ENCODE measurements at places on chromosomes 13 and 19.

DNA sequence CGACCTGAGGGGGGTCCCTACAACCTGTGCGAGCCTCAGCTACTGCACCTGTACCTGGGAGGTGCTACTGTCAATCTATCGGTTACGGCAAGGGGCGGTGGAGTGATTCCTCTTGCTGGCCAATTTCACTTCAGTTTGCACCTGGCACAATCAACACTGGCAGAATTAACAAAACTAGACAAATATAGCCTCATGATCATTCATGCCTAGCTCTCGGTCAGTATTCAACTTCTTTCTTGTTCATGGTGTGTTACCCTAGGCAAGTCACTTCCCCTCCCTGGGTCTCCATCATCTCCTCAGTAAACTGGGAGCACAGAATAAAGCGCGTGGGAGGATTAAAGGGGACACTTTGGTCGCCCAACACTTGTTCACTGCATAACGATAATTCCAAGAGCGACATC is 618 bp downstream of the HAUS8 start:
- DNase-seq, result no peak

DNA sequence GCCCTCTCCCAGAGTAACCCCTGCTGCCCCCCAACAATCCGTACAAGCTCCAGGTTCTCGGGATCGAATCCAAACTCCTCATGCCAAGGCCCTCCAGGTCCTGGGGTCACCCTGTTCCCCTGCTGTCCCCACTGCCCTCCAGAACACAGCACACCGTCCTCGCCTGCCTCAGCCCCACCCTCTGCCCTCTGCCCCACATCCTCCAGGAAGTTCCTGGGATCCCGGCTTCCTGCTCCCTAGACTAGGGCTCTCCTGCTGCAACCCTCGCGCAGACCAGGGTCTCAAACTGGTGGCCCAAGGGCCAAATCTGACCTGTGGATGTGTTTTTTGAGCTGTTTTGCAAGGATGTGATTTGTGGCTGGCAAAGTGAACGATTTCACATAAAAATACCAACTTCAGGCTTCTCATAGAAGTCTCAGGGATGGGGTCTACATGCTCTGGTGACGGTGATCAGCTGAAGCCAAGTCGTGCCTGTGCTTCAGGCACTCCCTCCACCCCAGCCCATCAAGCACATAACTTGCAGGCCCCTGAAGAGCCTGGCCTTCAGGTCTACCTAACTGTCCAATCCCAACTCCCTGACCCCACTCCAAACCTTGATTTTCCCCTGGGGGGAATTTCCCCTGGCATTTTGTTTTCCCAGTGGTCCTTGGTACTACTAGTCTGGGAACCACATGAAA is 1.8 kb downstream of the RABAC1 start:
- no peak for DNase-seq

- no peak for DNase-seq
These were observed 349.3 kb downstream of the RBM26 start for GRCh38 chr13:79056706-79057105.

DNA sequence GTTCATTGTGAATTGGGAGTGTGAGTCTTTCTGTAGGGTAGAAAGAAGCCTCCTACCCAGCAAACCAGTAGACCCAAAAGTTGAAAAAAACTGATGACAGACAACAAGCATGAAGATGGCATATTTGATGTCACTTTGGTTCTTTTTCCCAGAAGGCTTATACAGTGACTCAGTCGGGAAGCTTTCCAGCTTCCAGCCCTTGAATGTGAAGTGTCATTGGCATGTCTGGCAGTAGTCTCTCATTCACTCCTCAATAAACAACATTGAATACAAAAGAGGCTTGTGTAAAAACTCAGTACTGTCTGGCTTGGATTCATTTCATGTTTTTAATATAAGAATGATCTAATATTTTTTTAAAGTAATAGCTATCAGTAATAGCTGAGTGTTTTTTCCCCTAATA is 68.7 kb downstream of the IPO5 start:
- DNase-seq, result no peak

- DNase-seq, result no peak
These were observed 2.0 kb downstream of the FBL start for GRCh38 chr19:39843919-39844793.

- no peak for DNase-seq
These were observed 53.0 kb downstream of the EDNRB start for GRCh38 chr13:77865622-77866021.

DNA sequence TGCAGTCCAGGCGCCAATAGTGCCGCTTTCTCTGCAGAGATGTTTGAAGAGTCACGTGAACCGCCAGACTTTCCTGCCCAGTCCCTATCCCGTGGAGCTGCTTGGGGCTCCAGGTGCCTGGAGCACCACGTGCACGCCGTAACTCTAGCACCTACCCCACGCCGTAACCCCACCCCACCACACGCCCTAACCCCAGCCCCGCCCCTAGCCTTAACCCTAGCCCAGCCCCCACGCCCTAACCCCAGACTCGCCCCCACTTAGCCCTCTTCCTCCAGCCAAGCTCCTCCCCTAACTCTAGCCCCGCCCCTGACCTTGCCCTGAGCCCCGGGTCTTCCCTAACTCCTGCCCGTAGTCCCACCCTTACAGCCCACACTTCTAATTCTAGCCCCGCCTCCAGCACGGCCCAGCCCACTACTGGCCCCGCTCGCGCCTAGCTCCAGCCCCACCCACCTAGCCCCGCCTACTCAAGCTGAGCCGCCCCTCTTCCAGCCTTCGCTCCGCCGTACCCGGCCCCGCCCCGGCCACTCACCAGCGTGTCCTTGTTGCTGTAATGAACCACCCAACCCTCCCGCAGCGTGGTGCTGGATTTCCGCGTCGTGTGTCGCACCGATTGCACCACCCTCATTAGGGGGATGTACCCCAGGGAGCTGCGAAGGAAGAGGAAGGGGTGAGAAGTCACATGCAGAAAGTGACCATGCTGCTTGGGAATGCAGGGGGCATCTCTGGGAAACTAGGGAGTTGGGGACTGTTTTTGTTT is 19.5 kb downstream of the PRKD2 start:
- DNase-seq, result no peak

GRCh38 chr13:114004420-114005205 is 30.7 kb upstream of the C13orf46 start:
- no peak for DNase-seq

DNA sequence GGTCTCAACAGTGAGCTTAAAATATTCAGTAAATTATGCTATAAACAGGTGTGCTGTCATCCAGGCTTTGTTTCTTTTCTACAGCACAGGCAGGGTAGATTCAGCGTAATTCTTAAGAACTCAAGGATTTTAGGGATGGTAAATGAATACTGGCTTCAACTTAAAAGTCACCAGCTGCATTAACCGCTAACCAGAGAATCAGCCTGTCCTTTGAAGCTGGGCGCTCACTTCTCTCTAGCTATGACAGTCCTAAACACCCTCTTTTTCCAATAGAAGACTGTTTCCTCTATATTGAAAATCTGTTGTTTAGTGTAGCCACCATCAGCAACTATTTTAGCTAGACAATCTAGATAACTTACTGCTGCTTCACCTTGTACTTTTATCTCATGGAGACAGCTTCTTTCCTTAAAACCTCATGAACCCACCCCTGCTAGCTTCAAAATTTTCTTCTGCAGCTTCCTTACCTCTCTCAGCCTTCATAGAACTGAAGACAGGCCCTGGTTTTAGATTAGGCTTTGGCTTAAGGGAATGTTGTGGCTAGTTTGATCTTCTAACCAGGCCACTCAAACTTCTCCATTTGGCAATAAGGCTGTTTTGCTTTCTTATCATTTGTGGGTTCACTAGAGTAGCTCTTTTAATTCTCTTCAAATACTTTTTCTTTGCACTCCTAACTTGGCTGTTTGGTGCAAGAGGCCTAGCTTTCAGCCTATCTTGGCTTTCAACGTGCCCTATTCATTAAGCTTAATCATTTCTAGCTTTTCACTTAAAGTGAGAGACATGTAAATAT is 89.5 kb downstream of the USP12 start:
- no peak for DNase-seq

GRCh38 chr19:19594381-19594780 is 24.1 kb downstream of the PBX4 start:
- no peak for DNase-seq

DNA sequence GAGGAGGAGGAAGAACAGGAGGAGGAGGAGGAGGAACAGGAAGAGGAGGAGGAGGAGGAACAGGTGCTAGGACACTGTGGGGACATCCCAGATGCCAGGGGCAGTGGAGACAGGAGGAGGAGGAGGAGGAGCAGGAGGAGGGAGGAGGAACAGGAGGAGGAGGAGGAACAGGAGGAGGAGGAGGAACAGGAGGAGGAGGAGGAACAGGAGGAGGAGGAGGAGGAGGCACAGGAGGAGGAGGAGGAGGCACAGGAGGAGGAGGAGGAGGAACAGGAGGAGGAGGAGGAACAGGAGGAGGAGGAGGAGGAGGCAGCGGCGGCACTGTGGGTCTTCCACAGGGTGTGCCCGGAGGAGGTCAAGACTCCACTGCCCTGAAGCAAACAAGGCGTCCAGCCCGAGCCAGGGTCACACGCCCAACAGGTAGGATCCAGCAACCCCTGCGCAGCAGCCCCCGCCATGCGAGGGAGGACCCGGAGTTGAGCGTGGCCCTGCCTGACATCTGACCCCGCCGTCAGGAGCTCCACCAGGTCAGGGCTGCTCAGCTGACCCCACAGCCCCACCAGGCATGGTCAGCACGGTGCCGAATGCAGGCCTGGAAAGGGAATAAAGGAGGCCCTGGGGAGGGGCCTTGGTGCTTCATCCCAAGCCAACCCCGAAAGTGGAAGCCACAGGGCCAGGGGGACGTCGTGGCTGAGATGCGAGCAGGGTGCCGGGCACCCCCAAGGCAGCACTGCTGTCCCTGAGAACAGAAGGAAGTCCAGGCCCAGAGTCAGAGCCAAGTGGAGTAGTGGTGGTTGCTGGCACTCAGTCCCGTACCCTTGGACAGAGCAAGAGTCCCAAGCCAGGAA is 9.2 kb downstream of the SBNO2 start:
- DNase-seq, result no peak

DNA sequence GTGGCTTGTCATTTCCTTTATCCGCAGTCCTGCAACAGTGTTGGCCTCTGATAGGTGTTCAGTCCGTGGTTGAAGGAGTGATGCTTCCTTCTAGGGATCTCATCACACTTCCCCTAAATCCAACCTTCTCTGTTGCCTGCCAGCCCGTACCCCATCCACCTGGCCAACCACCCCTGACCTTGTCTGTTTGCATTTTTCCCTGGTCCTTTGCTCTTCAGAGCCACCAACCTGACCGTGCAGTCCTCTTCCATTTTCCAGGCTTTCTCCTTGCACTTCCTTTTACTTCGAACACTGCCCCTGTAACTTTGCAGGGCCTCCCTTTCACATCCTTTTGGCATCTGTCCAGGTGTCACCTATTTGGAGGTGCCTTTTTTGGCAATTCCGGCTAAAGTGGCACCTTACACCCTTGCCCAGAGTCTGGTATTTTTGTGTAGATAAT is 696 bp downstream of the ZNF460 start:
- DNase-seq, result no peak

- no peak for DNase-seq
These were observed at the start of gene CRLF1 for GRCh38 chr19:18606281-18607225. TSS of gene CRLF1 (minus strand) at chr19:18606799. CDS start at chr19:18606656, 143 bp downstream.

DNA sequence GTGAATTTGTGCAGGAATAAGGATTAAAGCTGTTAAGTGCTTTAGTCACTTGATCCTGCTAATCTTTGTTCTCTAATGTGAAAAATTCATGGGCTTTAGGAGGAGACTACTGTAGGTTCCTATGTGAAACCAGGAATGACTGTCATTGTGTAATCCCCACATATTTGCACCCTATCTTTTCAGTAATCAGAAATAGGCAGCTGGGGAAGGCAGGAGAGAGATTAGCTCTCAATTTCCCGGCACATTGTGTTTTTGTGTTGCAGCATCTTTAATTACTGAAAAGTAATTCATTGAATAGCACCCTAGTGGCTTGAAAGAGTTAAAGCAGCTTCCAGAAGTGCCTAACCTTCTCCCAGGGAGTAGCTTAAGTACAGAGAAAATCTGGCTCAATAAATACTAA is 282.9 kb downstream of the OLFM4 start:
- no peak for DNase-seq

DNA sequence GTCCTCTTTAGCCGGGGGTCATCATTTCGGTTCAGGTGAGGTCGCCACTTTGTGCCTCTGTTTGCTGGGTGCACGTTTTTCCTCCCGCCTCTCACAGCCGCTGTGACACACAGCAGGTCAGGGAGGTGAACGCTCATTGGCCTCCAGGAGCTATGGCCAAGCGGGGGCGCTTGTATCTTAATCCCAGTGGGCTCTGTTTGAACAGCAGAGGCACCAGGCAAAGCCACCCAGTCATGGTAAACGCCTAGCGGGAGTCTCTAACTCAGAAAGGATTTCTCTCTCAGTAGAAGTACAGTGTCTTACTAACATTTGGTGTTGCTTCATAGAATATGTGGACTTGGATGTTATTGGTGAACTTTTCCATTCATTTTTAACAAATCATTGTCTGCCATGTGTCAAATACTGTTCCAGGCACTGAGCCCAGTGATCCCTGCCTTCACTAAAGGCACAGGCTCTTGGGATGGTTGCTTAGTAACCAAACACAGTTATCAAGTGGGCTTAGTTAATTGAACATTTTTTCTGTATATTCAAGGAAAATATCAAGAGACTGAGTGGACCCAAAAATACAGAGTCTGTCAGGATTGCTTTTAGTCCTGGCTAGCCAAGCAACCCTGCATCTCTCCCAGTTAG is 186.7 kb downstream of the STK24 start:
- no peak for DNase-seq

DNA sequence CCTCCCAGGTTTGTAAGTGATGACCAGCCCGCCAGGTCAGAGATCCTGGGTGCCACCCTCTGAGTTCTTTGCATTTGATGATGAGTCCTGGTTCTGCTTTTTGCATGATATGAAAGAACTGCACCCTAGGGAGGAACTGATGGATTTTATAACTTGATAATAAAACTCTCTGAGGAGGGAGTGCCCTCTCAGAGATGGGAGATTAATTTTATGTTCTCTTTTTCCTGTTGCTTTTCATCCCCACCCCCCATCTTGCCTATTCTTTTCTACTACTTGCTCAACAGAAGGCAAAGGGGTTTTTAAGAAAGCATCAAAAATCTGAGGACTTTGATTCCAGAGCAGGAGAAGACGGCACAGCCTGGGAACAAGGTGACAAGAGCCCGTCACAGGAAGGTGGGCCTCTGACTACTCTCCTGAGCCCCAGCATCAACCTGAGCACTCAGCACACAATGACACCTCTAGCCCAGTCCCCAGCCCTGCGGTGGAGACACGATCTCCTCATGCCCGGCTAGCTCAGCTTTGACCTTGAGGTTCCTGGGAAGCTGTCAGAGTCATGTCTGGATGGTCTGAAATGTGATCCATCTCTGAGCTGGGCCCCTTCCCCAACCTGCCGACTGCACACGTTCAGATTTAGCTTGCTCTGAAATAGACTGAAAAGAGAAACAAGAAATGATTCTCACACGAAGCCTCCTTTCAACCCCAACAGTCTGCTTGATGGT is 69.1 kb downstream of the SIAH3 start:
- DNase-seq, result no peak

DNA sequence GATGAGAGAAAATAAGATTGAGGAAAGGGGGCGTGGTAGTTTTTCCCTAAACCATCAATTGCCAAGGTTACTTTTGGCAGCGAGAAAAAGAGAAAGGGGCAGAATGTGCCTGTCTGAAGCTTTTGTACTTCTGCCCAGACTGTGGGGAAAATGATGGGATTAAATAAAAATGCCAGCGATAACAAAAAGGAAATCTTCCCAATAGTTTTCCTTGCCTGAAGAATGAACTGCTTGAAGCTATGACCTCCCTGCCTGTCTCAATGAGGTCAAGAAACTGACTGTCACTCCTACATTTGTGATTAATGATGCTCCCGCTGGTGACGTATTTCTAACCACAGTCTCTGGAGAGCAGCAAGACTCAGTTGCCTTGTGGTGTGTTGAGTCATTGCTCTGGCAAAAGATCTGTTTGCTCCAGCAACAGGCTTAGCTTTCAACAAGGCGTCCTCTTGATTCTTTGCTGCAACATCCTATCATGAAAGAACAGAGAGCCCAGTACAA is 1051.5 kb downstream of the DIAPH3 start:
- DNase-seq, result no peak

- DNase-seq, result no peak
These were observed at the start of gene UBE2M for GRCh38 chr19:58558066-58558622. TSS of gene UBE2M (minus strand) at chr19:58558611. CDS start at chr19:58558381, 230 bp downstream.

Measured in activated CD8-positive, alpha-beta memory T cell treated with anti-CD3 and anti-CD28 coated beads for 48 hours (primary cell).